ENCODE measurements at places on chromosomes 12 and 14.

DNA sequence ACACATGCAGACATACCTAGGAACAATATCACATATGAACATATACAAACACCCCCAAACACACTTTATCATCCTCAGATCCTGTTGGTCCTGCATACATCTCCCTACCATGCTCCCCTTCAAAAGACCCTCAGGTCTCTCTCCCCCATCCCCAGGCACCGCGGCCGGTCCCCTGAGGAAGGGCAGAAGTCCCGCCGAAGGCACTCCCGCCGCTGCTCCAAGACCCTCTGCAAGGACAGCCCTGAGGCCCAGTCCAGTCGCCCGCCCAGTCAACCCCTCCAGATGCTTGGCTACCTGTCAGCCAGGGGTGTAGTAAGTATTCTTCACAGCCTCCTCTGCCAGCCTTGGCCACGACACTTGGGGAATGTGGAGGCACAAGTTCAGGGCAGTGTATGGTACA, 48.2 kb upstream of the HSPB8 start:
- DNase-seq, result no peak

DNA sequence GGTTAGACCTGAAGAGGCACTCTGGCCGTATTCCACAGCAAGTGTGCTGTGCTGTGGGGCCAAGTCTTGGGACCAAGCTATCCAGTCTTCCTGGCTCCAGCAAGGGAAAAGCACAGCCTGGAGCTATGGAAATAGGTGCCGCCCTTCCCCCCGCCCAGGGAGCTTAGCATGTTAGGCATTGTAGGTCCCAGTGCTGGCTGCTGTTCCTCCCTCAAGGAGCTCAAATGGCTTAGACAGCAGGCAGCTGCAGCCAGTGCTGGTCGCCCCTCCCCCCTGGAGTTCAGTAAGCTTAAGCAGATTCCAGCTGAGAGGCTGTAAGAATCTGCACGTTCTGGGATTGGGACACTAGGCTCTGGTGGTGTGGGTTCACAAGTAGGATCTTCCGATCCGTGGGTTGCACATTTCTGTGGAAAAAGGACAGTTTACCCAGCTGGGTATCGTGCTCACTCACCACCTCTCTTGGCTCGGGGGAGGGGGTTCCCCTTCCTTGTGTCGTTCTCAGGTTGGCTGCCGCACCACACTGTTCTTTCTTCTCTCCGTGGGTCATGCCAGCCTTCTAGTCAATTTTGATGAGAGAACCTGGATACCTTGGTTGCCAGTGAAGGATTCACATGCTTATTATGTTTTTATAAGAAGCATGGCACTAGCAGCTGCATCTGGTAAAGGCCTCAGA, 127.3 kb downstream of the CNTN1 start:
- DNase-seq, result no peak

DNA sequence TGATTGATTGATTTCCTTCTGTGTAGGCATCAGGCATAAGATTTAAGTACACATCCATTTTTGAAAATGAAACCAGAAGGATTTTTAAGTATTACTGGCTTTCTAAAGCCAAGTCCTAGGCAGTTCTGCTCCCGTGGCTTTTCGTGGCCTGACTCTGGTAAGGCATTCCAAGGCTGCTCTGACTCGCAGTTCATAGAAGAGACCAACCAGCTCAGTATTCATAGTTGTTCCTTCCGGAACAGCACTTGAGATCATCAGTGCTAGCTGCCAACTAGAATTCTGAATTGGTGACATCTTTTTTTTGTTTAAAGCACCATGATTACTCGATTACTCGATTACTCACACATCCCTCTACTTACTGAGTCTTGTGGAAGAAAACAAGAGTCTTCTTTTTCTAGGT, 25.9 kb downstream of the SUDS3 start:
- DNase-seq, result no peak

DNA sequence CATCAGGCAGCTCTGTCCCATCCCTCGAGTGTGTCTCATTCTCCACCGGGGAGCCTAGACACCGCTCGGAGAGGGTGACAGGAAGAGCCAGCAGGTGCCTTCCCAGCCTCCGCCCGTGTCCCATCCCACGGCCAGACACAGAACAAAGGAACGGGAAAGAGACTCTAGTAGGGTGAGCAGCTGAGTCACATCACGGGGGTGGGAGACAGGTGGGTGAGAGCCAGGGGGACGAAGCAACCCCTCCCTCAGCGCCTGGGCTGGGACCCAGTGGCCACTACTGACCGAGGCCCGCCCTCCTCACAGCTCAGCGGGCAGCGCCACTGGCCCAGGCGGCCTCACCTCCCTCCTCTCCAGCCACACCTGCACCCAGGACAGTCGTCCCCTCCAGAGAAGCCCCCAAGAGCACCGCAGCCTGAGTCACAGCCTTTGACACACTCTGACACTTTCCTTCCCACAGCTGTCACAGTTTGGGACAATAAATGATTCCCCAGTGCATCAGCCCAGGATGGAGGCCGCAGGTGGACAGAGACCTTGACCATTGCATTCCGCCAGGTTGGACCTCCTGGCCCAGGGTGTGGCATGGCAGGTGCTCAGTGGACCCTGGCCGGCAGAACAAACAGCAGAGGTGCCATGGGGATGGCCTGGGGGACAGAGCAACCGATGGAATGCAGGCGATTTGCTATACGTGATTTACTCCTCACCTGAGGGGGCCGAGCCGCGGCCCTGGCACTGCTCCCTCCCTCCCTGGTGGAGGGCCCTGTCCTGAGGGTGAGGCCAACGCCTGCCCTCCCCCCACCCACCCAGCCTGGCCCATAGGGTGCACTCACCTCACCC, 45.4 kb upstream of the GALNT9 start:
- no peak for DNase-seq

GRCh38 chr12:109731806-109732205, 18.2 kb downstream of the FAM222A start:
- no peak for DNase-seq

DNA sequence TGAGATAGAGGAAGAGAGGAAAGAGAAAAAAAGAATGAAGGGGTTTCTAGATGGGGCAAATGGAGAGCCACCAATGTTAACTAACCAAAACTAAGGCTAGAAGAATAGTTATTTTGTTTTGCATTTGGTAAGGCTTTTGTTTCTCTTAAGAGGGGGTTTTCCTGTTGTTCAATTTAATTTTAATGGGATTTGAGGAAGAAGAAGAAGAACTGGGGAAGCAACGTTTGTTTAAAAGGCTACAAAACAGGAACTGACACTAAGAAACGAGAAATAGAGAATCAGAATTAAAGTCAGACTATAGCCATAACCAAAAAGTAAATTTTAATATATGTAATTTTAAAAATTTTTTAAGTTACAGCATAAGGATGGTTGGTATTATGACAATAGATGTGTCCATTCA, 13.7 kb downstream of the TXNDC16 start:
- DNase-seq, result no peak

- DNase-seq, result no peak
Measured at GRCh38 chr12:104889735-104890134, 68.4 kb downstream of the SLC41A2 start.

DNA sequence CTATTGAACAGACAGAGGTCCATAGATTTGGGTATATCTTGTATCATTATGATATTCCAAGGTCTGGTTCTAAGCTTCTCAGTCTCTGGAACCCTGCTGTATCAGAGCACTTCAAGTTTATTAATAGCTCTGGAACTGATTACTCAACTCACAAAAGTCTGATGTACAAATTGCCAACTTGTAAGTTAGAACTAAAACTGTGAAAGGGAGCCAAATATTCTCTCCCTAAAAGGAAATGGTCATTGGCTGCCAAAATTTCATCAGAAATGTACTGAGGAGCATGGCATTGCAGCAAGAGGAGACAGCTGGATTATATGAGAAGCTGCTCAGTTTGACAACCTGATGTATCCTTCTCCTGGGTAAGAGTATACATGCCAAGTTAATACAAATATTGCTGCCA, 828.8 kb upstream of the SEL1L start:
- no peak for DNase-seq

DNA sequence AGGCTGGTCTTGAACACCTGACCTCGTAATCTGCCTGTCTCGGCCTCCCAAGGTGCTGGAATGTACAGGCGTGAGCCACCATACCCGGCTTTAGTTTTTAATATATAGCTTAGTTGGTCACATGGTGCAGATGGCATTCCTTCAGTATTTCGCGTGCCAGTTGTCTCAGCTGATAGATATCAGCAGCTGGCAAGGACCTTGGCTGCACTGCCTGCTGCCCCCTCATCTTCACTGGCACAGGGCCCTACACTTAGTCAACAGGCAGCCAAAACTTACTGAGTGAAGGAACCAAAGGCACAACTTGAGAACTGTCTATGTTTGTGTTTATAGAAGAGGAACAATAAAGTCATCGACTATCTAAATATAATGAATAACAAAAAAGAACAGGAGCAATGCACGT, 31.0 kb downstream of the EID3 start:
- DNase-seq, result no peak

DNA sequence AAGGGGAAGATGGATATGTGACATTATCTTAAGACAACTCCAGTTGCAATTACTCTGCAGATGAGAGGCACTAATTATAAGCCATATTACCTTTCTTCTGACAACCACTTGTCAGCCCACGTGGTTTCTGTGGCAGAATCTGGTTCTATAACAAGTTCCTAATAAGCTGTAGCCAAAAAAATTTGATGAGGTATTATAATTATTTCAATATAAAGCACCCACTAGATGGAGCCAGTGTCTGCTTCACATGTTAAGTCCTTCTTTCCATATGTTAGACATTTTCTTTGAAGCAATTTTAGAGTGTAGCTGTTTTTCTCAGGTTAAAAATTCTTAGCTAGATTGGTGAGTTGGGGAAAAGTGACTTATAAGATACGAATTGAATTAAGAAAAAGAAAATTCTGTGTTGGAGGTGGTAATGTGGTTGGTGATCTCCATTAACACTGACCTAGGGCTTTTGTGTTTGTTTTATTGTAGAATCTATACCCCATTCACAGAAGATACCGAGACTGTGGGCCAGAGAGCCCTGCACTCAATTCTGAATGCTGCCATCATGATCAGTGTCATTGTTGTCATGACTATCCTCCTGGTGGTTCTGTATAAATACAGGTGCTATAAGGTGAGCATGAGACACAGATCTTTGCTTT, 36.9 kb downstream of the PSEN1 start:
- DNase-seq, result no peak

- no peak for DNase-seq
Measured at GRCh38 chr12:54648265-54648664, at the start of gene DCD. Gene DCD, minus strand, starts transcription at chr12:54648365. Its CDS starts 62 bp downstream, at chr12:54648303.

DNA sequence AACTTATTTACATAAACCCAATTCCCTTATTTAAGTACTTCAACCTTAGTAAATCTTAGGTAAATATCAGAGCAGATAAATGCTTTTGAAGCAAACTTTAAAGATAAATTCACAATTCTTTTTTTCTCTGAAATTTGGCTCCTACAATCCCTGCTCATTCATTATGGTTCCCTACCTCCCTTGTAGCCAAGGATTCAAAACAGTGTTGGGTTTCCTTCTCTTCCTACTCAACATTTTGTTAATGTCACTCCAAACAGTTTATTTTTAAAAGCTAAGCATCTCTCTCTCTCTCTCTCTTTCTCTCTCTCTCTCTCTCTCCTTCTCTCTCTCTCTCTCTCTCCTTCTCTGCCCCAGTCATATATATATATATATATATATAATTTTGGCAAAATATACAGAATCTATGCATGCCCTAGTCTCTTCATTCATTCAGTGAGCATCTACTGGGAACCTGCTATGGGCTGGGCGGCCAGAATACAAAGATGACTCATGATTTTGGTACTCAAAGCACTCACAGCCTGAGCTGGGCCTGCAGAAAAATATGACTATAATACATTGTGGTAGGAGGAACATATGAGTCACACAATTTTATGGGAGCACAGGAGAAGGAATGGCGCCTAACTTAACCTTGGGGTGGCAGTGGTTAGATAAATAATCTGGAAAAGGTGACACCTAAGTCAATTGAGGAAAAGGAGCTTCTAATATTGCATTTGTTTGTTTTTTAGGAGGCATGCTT, 123.7 kb upstream of the DHRS4 start:
- DNase-seq, result no peak

GRCh38 chr12:42992826-42993225, 403.3 kb upstream of the PRICKLE1 start:
- DNase-seq, result no peak

DNA sequence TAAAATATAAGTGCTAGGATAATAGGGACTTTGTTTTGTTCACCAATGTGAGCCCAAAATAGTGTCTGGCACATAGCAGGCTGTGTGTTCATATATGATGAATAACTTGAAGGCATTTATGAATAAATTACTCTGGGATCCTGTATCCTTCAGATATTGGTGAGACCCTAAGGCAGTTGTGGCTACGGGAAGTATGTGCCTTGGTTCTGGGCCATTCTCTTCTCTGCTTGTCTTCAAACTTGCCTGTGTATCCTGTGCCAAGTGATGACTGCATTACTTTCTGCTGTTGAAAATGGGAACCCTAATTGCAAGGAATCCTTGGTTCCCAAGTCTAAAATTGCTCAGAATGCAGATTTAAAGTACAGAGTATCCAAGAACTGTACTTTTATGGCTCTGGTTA, 67.6 kb upstream of the KTN1 start:
- DNase-seq, result no peak

DNA sequence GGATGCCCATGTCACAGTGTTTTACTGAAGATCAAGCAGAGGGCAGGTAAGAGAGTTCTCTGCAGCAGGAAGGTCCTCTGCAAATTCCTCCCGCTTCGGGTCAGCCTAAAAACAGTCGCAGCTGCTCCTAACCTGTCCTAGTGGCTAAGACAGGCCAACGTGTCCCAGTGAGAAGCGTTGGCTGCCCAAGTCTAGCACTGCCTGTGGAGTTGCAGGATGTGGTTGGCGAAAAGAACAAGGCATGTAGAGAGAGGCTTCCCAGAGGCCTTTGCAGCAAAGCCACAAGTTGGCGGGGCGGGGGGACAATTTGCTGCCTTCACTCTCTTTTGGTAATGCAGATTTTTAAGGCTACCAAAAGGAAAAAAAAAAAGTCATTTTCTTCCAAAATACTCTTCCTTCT, 340.1 kb downstream of the BCL11B start:
- no peak for DNase-seq

DNA sequence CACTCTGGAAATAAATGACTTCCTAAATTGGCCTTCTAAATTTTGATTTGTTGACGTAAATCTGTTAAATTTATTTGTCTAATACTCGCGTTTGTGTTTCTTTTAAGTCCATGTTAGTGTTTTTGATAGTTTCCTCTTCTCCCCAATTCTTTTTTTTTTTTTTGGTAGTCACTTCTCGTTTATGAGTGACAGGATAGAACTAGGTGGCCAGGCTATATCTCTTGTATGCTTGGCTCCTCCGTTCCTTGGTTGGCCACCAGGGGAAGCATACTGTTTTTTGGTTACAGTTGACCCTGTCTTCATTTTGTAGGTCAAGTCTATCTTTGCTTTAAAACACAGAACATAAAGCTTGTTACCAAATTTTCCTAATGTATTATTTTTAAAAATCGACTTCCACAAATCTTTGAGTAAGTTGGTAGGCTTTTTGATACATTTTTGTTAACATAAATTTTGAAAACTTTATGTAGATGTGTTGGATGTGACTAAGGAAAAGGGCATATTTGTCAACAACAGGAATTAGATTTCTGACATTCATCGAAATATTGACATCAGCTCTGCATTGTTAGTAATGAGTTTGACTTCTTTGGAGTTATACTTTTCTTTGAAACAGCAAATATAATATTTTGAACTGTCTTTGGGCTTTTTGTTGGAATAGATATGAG, 2.2 kb downstream of the RCOR1 start:
- peak; percentile 16 for DNase-seq

- DNase-seq, result no peak
Measured at GRCh38 chr12:120213758-120214157, 12.8 kb upstream of the RPLP0 start.

Measured in NK-92 treated with Interleukin-12 subunit alpha and Interleukin-12 subunit beta, amount 100 ng/mL, for 24 hours (cell line).